Foreskin keratinocyte (primary cell): ENCODE measurements at places on chromosomes 7 and 10.

DNA sequence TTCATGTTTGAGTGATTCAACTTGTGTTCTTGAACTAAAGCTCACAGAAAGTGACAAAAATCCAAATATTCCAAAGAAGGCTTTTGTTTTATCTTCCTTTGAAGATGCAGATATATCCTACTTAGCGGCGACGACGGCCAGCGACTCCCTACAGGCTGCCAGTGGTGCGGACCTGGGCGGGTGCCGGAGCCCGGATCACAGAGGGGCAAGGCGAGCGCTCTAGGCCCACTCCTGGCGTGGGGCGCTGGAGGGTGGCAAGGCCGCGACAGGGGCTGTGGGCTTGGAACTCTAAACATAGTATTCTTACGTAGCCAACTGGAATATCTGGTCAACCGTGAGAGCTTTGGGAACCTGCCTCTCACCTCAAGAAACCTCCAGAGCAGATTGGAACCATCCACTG, 914 bp upstream of the GIMAP7 start:
- DNase-seq, result no peak

DNA sequence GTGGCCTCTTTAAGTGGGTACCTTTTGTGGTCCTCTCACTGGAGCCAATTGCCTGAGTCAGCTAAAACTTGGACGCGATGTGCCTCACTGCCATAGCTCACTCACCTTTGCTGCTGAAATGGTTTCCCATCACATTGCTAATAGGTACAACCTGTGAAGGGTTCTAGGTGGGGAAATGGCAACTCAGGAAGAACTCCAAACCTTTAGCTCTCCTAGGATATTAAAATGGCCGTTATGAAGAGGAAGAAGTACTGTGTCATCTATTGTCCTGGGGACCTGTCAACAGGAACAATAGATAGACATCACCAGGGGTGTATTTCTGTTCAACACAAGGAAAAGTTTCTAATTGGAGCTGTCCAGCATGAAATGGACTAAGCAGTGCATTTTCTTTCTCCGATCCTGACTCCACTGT, 1.2 kb upstream of the ZNF655 start:
- no peak for DNase-seq

- no peak for DNase-seq
These were observed 395.5 kb downstream of the SUGCT start for GRCh38 chr7:40530292-40530691.

- DNase-seq, result no peak
These were observed 492.5 kb upstream of the AKR1E2 start for GRCh38 chr10:4333459-4333894.

- DNase-seq, result no peak
These were observed 30.2 kb downstream of the COBL start for GRCh38 chr7:51286401-51286800.
